ENCODE measurements at places on chromosomes 6 and 20. TPM values are rescaled to one million over a fixed set of nuclear protein-coding genes. Genes with fewer than 3 reads are reported as not detected.

ENPP1 gene
- 12.9 TPM for total RNA-seq

ENPP5 gene
- total RNA-seq, result 4.2 TPM

TNF gene
- not detected for total RNA-seq

BTN1A1 gene
- 0.36 TPM for total RNA-seq

DYNLT2 gene
- 2.1 TPM for total RNA-seq

FOXA2 gene
- 17.5 TPM for total RNA-seq

MAD2L1BP gene
- total RNA-seq, result 33.3 TPM

ENPP4 gene
- total RNA-seq, result 4.9 TPM

MEP1A gene
- 3.6 TPM for total RNA-seq

RBM12 gene
- total RNA-seq, result 153 TPM

OR2B6 gene
- not detected for total RNA-seq

ETV7 gene
- total RNA-seq, result 1.7 TPM

TAF8 gene
- 36.0 TPM for total RNA-seq

SAMD5 gene
- total RNA-seq, result 9.2 TPM

UNC5CL gene
- total RNA-seq, result 5.1 TPM
